Activated CD4-positive, CD25-positive, alpha-beta regulatory T cell treated with anti-CD3 and anti-CD28 coated beads, Interleukin-2, amount 50 U/mL, for 72 hours (primary cell): ENCODE measurements at places on chromosomes 4 and X.
A peak's percentile ranks its signal among the peaks of the same experiment; 100 is the strongest.

DNA sequence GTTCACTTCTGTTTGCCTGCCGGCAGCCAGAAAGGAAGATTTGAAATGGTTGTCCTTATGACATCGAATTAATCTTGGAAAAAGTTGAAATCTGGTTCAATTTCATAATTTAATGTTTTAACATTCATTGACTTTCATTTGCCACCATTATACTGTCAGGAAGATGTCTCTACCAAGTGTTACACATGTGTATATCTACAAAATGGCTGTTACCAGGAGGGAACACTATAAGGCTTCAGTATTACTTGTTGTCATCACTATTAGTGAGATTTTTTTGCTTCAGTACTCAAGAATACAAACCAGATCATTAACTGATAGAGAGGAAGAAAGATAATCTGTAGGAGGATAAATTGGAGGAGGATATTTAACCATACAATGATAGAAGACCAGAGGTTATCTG, 71.2 kb downstream of the TSPAN7 start:
- DNase-seq, result no peak

GRCh38 chr4:9703391-9703790, 78.0 kb upstream of the DRD5 start:
- DNase-seq, result peak; percentile 61

DNA sequence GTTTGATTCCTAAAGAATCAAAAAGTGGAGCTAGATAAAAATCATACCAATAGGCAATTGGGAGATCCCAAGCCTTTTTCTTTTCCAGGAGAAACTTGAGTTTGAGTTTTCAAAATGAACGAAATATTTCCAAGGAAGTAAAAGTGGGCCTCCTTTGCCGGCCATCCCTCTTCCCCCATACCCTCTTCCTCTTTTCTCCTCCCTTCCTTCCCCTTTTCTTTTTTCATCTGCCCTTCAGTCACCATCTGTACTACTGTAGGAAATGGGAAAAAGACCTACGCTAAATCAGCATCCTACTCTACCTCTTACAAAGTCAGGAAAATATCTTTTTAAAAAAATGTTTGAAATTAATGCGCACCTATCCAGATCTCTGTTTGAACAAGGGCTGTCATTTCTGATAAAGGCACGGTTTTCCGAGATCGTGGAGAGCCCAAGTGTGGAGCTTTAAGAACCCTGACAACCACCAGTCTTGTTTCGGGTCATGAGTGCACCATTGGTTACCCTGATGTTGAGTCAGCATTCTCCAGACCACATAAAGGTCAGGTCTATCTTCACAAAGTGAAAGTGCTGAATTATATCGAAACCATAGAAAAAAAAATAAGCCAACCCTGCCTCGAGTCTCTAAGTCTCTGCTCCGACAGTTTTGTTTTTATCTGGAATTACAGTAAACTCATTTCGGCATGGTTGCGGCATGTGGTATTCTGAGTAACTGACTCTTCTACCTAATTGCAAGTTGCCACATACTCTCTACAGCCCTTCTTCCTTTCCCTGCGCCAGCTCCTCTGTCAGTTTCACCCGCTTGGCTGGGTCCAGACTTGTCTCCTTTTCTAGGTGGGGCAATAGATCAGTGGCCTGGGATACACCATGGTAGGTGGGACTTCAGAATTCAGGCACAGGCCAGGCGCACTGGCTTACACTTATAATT, 140.2 kb upstream of the KLF3 start:
- DNase-seq, result peak; percentile 41

- no peak for DNase-seq
Measured at GRCh38 chr4:182142176-182143085, 100.8 kb upstream of the TENM3 start.

DNA sequence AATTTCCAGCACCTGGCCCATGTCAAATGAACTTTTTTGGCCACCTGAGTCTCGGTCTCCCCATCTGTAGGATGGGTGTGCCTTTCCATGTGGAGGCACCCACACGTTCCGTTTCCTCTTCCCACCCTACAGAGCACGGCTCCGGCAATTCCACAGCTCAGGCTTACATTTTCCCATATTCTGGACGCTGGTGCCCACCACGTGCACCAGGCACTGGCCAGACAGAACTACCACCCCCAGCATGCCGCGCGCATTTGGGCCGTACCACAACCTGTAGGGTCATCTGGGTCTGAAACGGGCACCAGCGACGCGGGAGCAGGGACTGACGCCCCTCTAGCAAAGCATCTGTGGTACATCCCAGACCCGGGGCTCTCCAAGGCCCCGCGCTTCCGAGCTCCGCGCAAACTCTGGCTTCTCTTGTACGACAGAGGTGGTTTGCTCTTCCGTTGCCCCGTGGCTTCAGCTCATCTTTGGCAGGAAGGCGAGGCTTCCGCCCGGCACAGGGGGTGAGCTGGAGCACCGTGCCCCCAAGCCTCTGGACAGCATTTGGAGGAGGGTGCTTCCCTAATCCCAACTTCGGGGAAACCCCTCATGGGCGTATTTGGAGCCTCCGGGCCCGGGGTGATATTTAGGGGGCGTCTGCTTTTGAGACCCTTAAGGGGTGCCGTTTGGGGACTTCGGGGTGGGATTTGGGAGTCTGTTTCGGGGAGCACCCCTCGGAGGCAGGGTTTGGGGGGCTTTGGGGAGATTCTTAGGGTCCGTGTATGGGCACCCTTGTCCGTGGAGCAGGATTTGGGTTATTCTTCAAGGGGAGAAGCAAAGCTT, 3.0 kb upstream of the UBA1 start:
- DNase-seq, result peak; percentile 77

DNA sequence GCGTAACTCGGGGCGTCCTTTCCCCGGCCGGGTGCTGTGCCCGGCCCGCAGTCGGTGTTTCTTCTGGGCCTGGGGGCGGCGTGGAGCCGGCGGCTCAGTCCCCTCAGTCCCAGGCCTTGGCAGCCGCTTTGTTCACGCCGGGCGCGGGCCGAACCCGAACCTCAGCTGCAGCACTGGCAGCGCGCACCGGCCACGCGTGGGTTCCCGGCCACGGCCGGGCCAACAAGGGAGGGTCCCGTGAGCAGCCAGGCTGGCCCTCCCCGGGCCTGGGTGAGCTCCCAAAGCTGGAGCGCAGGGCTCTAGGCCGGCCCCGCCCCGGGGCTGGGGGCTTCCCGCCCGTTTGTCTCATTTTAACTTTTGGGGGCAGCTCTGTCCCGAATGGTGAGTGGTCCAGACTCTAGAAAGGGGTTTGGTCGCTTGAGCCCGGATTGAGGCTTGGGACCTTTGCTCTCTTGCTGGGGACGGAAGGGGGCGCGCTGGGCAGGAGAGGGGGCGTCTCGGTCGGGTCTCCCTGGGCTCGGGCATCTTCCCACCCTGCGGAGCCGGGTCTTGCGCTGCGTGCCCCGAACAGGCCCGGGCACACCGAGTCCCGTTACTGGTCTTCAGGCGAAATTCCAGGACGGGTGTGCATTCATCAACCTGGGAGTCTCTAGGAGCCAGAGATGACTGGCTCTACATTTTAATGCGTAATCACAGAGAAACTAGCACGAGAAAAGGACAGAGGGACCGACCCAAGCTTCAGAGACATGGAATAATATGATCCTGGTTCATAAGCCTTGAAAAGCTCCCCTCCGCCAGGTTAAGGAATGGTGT, 177.1 kb downstream of the CBR4 start:
- DNase-seq, result no peak

- no peak for DNase-seq
Measured at GRCh38 chrX:66163447-66163846, 600 bp upstream of the HEPH start.

GRCh38 chrX:136032370-136032769, 47.1 kb downstream of the SLC9A6 start:
- no peak for DNase-seq

GRCh38 chrX:41541386-41541785, 94.2 kb downstream of the NYX start:
- no peak for DNase-seq

GRCh38 chrX:40105835-40106675, 8.3 kb upstream of the BCOR start:
- peak; percentile 63 for DNase-seq

DNA sequence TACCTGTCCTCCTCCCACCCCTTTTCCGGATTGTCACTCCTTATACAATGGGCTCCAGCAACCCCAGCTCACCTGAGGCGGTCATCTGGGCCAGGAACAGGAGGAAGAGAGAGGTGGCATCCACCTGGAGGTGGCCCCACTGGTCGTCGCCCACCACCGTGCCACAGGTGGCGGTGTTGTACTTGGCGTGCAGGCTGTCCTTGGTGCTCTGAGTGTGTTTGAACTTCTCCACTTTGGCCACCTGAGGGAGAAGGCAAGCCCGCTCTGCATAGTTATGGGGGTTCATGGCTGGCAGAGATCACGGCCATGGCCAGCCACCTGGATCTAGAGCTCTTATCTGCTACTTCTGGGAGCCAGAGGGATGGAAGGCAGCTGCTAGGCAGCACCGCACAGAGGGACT, 32.9 kb downstream of the PHKA2 start:
- DNase-seq, result no peak

- DNase-seq, result no peak
Measured at GRCh38 chrX:39716401-39716800, 381.4 kb downstream of the BCOR start.

DNA sequence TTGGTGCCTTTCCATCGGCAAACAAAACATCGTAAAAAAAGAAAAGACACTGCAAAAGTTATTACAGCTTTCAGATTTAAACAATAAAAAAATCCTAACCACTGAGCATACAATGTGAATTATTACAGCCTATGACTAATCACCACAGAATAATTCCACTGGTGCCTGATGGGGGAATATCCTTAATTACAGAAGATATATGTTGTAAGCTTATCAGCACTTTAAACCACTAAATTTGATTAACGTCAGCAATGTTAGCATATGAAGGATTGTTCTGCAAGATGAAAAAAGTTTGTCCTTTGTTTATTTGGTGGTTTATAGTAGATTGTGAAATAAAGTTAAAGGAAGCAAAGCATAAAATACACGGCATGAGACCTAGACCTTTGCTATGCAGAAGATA, 210.2 kb upstream of the ADAMTS3 start:
- no peak for DNase-seq

GRCh38 chrX:54045563-54046228, 1.4 kb upstream of the PHF8 start:
- no peak for DNase-seq

DNA sequence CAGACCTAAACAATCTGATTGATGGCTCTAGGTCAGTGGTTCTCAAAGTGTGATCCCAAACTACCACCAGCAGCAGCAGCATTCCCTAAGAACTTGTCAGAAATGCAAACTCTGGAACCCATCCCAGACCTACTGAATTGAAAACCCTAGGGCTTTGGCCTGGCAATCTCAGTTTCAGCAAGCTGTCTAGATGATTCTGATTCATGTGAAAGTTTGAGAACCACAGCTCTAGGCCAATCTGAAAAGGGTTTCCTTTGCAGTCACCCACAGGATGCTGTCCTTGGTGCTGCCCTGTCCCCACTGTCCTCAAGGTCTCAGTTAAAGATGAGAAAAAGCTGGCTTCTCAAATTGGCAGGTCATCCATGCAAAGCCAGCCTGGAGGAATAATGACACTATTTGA, 34.8 kb downstream of the SMPX start:
- DNase-seq, result no peak
